Progenitor cell of endocrine pancreas (in vitro differentiated cells): ENCODE measurements at places on chromosomes 6 and 20.

DNA sequence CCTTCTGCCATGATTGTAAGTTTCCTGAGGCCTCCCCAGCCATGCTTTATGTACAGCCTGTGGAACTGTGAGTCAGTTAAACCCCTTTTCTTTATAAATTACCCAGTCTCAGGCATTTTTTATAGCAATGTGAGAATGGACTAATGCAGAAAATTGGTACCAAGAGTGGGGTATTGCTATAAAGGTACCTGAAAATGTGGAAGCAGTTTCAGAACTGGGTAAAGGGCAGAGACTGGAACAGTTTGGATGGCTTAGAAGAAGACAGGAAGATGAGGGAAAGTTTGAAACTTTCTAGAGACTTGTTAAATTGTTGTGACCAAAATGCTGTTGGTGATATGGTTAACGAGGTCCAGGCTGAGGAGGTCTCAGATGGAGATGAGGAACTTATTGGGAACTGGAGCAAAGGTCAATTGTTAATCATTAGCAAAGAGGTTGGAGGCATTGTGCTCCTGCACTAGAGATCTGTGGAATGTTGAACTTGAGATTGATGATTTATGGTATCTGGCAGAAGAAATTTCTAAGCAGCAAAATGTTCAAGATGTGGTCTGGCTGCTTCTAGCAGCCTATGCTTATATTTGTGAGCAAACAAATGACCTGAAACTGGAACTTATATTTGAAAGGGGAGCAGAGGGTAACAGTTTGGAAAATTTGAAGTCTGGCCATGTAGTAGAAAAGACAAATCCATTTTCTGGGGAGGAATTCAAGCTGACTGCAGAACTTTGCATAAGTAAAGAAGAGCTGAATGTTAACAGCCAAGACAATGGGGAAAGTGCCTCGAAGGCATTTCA, 79.0 kb upstream of the GMDS start:
- DNase-seq, result no peak

- DNase-seq, result no peak
These were observed 60.4 kb downstream of the SLC22A3 start for GRCh38 chr6:160408528-160408927.

GRCh38 chr6:119197271-119197670, 118.8 kb upstream of the FAM184A start:
- no peak for DNase-seq

DNA sequence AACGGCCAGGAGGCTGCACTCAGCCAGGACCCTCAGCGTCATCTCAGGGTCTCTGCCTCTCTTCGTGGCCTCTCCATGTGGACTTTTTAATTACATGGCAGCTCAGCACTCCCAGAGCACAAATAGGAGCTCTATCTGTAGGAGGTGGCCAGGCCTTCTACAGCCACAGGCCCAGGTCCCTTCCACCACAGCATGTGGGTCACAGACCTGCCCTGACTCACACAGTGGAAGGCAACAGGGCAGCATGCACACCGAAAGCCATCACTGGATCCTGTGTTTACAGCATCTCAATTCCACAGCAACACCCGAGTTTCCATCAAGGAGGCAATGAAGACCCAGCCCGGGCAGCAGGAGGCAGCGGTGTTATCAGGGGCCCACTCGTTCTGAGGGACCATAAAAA, 65.8 kb upstream of the CD93 start:
- DNase-seq, result no peak

GRCh38 chr6:24564081-24564480, 69.3 kb downstream of the ALDH5A1 start:
- no peak for DNase-seq

GRCh38 chr20:36483919-36484808, 57.2 kb upstream of the MYL9 start:
- DNase-seq, result no peak

GRCh38 chr6:146968041-146968760, 236.0 kb upstream of the STXBP5 start:
- DNase-seq, result no peak

DNA sequence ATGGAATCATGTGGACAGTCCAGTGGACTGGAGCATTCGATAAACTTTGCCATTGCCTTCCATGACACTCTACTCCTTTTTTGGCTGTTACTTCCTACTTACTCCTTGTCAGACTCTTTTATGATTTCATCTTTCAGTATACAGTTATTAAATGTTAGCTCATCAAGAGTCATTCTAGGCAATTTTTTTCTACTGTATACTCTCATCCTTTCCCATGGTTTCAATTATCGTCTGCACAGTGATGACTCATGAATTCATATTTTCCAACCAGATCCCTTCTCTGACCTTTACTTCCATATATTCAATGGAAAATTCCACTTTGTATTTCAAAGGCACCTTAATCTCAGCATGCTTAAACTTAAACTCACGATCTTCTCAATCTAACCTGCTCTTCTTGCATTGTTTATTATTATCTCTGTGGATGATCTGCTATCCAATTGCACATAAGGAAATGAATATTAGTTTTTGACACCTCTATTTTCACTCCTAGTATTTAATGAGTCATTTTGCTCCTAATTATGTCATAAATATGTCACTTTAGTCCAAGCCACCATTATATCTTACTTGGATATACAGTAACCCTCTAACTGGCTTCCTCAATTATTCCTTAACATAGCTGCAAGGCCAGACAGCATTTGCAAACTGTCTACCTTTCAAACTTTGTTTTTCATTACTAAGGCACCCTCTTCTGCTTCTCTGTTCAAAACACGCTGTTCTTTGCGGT, 427.5 kb downstream of the PHF3 start:
- no peak for DNase-seq
